Brain pericyte (primary cell): ENCODE measurements at places on chromosomes 5 and 9.

DNA sequence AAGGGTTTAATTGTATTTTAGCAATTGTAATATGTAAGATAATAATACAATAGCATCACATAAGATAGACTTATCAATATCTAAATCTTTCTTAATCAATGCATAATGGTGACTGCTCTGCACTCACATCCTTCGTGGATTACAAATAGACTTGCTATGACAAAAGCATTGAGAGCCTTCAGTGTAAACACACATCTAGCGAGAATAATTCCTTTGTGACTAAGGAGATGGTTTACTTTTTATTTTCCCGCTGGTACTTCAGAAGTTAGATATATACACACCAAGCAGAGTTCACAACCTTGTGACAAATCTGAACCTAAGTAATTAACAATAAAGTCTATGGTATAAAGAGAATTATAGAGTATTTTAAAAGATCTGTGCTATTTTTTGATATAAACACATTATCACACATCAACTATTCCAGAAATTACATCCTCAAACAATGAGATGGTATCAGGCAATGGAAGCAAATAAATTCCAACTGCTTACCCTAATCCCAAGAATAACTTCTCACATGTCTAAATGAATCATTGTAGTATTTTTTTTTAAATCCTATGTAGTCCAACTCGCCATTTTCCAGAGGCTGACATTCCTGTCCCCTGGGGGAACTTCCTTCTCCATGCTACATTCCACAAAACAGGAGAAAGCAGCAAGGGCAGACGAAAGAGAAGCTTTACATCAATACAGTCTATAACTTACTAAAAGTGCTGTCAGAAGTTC is 51.2 kb downstream of the MAPKAP1 start:
- DNase-seq: no peak

DNA sequence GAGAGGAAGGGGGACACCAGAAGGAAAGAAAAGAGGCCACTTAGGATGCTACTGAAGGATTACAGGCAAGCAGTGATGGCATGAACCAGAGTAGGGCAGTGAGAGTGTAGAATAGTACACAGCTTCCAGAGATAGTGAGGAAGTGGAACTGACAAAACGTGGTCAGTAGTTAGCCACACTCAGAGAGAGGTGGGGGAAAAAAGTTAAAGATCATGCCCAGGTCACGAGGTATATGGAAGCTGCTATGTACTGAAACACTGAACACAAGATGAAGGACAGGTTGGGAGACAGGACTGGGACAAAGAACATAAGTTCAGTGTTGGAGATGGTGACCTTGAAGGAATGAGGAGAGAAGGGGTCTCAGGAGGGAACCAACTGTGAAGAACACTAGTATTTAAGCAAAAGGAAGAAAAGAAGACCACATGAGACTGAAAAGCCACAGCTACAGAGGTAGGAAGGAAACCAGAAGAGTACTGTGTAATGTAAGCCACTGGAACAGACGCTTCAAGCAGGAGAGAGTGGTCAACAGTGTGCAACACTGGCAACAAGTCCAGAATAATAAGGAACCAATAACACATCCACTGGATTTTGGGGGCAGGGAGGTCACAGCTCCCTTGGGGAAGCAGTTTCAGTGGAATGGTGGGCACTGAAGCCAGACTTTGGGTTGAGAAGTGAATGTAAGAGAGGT is 45.5 kb downstream of the ELL2 start:
- DNase-seq: no peak

- DNase-seq: no peak
These were observed 158.5 kb upstream of the PTGER4 start for GRCh38 chr5:40521108-40521785.

DNA sequence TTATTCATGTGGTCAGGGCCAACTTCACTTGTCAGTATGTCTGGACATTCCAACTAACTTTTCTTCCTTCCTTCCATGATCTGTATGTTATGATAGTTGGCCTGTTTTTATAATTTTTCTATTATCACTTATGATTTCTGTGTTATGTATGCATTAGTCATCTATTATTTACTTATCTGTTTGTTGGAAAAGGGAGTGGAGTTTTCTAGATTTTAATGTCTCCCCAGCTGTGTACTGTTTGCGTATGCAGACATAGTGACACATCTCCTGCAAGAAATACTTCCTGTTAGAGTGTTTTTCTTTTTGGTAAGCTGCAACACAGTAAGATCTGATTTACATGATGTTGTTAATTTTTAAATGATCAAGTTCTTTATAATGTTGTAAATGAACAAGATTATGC is 8.7 kb upstream of the INSYN2B start:
- no peak for DNase-seq

DNA sequence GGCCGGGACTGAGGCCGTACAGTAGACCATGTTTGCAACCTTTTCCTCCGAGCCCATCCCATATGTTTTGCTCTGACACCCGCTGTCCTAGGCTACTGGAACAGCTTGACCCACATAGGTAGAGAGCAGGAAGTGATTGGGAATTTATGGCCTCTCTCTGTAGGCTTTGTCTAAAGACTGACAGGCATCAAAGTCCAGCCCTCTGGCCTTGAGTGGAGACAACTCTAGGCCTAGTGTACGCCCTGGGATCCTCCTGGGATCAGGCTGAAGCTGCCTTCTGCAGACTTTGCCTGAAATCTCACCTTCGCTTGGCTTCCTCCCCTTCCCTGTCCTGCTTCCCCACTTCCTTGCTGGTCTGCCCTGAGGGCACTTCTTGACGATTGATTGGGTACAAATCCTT is 13.6 kb upstream of the AKNA start:
- DNase-seq: no peak

- no peak for DNase-seq
These were observed 59.0 kb downstream of the TLE4 start for GRCh38 chr9:79630521-79631403.

- DNase-seq: no peak
These were observed 444.7 kb downstream of the PLK2 start for GRCh38 chr5:58015175-58015574.

DNA sequence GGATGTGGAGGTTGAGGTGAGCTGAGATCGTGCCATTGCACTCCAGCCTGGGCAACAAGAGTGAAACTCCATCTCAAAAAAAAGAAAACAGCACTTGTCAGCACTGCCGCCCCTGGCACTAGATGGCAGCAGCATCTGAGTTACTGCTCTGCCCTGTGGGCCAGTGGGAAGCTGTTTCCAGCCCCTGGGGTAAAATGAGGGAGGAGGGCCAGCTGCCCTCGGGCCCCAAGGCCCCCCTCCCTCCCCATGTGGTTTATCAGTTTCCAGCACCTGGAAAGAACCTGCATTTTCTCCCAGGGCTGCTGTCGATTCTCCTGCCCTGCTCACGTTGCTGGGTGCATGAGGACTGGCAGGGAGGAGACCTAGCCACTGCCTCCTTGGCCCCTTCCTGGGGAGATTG is 13.2 kb upstream of the CEL start:
- DNase-seq: no peak

DNA sequence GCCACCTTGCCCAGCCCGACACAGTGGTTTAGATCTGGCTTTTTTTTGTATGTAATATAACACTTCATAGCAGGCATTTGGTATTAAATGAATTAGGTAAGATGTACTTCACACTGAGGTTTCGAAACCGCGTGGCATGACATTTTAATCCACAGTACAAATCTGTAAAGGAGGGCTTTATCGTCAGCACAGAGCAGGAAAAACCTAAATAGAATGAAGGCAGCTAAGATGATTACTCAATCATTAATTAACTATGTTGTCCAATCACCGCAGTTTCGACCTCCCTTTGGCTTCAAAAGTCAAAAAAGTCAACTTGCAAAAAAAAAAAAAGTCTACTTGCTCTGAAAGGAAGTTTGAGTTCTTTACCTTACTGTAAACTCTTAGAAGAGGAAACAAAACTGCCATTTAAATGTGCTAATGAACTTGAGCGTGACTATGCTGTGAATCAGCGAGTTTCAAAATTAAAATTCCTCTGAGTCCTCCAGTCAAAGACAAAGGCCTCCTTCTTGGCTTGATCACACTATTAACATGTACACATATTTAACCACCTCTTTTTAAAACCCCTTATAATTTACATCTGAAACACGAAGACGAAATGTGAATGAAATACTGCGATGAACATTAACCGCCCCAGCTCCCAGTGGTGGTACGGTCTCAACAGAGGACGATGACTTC is 698 bp upstream of the SEC24A start:
- DNase-seq: no peak

DNA sequence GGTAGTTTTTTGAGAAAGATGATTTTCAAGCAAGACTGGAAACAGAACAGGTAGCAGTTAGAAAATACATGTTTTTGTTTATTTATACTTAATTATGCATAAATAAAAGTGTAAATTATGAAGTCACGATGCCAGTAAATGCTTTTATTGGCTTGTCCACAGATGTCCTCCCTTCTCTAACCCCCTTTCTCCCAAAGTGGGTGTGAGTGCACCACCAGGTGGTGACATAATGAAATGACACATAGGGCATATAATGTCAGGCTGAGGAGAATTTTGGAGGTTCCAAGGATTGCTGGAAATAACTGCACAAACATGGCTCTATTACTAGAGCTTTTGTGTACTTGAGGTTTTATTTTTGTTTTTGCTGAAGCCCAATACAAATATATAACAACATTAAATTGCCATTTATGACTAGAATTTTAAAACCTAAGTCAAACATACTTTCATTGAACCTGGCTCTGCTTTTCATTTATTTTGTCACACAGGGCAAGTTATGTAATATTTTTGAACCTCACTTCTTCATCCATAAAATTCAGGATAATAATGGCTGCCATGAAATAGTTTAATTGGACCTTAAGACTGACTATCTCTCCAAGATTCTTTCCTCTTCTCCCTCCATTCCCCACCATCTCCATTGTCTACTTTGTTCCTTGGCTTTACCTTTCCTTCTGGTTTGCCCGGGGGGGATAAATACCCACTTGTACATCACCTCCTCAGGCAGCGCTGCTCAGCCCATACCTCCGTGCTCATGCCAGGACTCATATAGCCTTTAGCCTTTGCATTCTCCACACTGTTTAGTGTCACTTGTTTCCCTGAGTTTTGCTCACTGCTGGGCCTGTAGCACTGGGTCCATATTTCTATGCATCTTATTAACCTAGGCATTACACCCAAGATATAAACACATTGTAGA is 168.8 kb downstream of the PDE4D start:
- no peak for DNase-seq

GRCh38 chr9:133566817-133567216 is 32.3 kb downstream of the ADAMTSL2 start:
- DNase-seq: no peak

GRCh38 chr9:38339087-38339486 is 53.4 kb upstream of the ALDH1B1 start:
- no peak for DNase-seq

- DNase-seq: no peak
These were observed 51.8 kb downstream of the DUSP1 start for GRCh38 chr5:172719211-172719610.

DNA sequence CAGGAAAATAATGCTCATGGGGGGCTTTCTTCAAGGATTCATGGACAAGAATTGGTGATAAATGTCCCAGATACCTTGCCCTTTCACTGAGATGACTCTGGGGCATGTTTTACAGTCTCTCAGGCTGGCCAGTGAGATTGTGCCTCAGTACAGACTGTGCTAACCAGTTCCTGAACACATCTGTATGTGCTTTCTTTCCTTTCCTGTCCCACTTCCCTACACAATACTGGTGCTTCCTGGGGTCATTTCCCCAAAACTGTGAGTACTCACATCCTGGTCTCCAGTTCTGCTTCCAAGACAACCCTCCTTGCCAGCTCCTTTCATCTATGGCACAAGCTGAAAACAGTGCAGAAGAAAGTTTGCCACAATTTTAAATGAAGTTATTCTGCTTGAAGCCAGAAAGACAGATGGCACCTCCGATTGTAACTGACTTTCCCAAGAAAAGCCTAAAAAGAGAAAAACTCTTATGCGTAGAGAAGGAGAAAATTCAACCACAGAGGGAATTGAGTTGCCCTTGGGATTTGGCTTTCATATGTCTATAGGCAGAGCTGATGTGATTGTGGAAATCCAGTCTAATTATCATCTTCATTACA is 134.7 kb downstream of the DRD1 start:
- no peak for DNase-seq

DNA sequence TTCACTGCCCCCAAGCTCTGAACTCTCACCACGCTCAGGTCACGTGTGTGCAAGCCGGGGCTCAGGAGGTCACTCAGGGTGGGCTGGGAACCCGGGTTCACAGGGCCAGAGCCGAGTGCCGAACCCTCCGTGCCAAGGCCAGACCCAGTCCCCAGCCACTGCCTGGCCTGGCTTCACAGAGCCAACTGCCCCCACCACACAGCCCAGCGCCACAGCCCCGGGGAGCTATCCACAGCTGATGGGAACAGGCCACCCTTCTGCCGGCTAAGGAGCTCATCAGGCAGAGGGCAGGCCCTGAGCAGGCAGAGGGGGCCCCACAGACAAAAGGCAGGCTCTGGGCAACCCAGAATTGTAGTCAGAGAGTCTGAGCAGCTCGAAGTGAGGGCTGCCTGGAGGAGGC is 117.0 kb downstream of the VAV2 start:
- no peak for DNase-seq

DNA sequence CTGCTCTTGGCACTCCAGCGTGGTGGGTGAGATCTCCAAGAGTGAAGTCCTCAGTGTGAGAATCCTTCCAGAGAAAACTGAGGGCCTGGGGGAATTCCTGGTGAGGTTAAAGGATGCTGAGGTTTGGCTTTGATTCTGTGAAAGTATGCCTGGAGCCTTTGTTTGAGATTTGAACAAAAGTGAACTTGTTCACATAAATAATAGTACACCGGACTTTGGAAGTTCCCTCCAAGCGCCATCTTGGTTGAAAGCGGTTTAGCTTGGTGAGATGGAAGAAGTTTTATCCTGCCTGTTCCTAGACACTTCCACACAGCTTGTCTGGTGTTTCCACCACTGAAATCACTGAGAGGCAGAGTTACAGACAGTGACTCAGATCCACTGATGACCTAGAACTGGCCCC is 286.4 kb downstream of the NTRK2 start:
- no peak for DNase-seq

DNA sequence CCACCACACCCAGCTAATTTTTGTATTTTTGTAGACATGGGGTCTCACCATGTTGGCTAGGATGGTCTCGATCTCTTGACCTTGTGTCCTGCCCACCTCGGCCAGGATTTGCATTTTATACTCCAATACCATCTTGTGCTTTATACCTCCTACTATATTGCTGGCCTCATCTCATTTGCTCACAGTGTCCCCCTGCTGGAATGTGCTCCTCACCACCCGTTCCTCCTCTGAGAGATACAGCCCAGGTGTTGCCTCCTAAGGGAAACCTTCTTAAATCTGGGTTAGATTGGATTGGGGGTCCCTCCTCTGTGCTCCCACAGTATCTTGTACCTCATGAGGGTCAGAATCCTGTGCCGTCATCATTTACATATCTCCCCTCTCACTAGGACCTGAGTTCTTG is 131.7 kb downstream of the PAPPA start:
- DNase-seq: no peak

- no peak for DNase-seq
These were observed 45.4 kb downstream of the SPATA31C2 start for GRCh38 chr9:88092797-88093331.

GRCh38 chr9:79395755-79396154 is 176.0 kb upstream of the TLE4 start:
- no peak for DNase-seq
